HT1080 (cell line): ENCODE measurements at places on chromosomes 7 and 10. TPM values are rescaled to one million over a fixed set of nuclear protein-coding genes. Genes with fewer than 3 reads are reported as not detected.
A peak's percentile ranks its signal among the peaks of the same experiment; 100 is the strongest.

MEOX2 gene
- total RNA-seq, result not detected in 2 replicates

- peak; percentile 83 for DNase-seq
Measured at GRCh38 chr7:77409005-77409738, 7.0 kb downstream of the GSAP start.

DNA sequence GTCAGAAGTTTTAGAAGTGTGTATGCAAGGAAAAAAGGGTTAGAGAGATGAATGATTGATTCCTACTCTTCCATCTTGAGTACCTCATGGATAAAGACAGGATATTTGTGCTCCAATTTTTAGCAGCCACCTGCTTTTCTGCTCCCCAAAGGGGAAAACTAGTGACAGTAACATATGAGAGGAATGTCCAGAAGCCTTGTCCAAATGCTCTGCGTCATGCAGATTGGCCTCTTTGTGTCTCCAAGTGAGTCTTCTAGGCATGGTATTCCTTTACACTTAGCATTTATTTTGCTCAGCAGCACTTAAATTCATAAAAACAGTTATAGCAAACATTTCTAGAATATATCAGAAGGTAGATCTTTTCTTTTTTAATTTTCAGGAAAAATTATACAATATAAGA lies 306.8 kb downstream of the CNTNAP2 start:
- no peak for DNase-seq

DNA sequence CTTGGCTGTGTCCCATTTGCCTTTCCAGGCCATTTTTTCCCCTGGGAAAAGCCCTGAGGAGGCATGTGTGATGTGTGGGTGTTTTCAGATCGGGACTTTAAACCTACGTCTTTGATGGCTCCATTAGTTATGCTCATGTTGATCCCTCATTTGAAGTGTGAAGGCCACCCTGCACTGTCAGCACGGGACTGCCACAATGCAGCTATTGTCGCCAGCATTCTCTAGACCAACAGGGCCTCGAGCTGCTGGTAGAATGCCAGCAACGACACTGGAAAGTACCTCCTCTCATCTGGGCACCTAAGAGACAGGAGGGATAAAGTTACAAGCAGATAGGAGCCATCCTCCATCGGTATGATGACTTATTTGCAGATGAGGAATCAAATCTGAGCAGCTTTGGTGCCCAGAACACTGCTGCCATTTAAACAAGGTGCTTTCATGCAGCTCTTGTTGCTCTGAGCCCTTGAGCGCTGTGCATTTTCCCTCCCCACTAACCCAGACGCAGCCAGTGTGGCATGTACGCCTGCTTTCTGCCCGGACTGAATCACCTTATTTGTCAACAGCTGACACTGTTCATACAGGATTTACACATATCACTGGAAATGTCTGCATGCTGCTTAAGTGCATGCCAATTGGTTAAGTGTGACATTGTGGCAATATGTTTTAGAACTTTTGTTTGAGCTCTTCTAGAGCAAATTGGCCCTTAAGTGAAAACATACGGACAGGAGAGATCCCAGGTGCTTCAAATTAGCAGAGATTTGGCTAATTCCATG lies 175.0 kb upstream of the PITRM1 start:
- no peak for DNase-seq

DNA sequence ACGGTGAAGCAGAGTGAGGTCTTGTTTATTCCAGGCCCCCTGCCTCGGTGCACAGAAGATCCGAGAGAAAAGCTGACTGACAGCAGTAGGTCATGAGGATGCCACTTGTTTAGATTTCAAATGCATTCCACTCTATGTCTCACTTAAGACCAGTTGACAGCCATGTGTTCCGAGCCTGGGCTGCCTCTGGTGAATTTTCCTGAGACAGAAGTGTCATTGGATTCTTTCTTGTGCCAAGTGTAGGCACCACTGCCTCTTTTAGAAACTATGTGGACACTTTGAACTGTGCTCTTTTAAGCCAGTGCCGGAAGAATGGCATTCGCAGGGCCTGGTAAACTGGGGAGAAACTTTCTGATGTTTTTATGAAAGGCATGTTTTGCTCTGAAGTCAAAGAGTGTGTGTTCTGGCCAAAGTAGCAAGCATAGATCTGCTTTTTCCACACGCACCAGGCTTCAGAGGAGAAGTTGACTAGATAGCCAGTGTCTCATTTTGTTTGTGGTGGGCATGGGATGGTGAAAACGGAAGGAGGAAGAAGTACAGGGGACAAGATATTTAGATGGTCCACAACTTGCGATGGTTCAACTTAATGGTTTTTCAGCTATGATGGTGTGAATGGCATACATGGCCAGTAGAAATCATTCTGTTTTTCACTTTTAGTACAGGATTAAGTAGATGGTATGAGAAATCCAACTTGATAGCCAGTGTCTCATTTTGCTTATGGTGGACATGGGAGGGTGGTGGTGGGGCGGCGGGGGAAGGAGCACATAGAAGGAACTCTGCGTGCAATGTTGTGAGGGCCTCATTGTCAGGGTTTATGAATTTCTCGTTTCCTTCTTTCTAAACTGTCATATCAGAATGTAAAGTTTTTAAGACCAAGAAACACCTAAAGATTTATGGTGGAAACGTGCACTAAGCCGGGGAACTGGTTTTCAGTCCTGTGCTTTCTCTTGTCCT lies 41.5 kb downstream of the CYP17A1 start:
- no peak for DNase-seq

DNA sequence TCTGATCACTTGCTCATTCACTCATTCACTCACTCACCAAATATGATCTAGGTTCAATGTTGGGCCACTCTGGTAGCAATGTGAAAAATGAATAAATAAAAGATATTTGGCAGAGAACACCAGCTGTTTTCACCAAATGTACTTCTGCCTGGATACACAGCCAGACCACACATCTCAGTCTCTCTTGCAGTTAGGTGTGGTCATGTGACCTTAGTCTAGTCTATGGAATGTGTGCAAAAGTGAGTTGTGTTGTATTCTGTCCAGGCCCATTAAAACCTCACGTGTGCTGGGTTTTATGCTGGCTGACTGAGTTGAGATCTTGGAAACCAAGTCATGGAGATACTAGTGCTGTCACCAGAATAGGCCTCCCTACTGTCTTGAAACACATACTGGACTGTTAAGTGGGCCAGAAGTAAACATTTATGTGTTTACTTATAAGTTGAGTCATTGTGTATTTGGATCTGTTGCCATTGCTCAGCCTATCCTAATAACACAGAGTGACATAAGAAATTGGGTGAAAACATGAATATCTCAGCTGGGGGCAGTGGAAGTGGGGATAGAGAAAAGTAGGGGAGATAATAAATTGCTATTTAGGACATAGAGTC lies 145.5 kb downstream of the PTEN start:
- DNase-seq, result no peak

DNA sequence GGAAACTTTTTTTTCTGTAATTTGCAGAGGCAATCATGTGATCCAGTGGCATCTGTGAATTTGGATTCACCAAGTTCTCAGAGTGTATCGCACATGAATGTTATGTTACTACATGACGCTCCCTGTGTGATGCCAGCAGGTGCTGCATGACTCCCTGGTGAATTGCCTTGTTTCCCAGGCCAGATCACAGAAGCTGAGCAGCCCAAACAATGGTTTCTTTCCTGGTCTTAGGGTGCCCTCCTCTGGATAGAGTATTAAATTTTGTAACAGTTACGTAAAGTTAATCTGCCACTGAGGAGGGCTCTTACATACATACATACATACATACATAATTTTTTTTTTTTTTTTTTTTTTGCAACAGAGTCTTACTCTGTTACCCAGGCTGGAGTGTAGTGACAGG lies 3.6 kb downstream of the ZSCAN21 start:
- DNase-seq, result peak; percentile 76

DNA sequence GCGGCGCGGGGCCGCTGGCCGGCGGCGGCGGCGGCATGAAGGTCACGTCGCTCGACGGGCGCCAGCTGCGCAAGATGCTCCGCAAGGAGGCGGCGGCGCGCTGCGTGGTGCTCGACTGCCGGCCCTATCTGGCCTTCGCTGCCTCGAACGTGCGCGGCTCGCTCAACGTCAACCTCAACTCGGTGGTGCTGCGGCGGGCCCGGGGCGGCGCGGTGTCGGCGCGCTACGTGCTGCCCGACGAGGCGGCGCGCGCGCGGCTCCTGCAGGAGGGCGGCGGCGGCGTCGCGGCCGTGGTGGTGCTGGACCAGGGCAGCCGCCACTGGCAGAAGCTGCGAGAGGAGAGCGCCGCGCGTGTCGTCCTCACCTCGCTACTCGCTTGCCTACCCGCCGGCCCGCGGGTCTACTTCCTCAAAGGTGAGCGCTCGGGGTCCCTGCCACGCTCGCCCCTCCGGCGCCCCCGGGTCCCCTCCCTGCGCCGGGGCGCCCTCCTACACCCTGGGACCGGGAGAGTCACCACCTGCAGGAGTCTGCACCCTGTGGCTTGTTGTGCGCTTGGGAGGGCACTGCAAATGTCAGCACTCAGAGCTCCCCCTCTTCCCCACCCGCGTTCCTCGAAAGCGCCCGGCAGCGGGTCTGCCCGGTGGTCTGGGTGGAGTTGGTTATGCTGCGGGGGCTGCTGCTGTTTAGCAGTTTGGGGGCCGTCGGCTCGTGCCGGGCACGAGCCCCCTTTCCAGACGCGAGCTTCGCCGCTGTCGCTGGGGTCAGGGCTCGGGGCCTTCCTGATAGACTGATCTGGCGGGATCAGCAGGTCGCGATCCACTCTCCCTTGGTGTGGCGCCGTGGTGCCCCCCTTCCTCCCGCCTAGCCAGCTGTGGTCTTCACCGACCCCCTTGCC lies 627 bp downstream of the DUSP5 start:
- DNase-seq, result no peak

DNA sequence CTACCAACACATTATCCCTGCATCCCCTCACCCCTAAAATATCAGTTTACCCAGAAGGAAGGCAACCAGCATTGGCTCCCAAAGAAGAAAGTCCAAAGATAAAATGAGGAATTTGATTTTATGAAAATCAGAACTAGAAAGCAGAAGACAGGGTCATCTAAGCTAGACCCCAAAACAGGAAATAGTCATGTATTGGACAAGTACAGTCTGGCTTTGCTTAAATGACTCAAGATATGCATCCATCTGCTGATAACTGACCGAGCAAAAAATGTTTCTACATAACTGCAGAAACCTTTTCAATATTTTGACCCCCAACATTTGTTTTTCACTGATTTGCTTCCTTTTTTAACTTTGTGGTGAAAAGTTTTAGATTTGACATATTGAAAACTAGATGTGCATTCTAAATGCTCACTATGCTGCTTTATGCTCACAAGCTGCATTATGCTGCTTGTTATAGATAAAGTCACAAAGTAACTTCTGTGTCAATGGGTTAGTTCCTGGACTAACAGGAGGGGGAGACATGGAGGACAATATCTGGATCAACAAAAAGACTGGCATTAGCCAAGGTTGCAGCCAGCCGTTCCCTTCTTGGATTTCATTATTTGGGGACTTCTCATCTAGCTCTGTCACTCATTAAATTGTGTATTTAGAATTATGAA lies 227.0 kb downstream of the INHBA start:
- no peak for DNase-seq

OR6V1 gene
- total RNA-seq, result not detected in 2 replicates

GRCh38 chr10:59854571-59854970 lies 51.8 kb downstream of the CCDC6 start:
- DNase-seq, result no peak

DNA sequence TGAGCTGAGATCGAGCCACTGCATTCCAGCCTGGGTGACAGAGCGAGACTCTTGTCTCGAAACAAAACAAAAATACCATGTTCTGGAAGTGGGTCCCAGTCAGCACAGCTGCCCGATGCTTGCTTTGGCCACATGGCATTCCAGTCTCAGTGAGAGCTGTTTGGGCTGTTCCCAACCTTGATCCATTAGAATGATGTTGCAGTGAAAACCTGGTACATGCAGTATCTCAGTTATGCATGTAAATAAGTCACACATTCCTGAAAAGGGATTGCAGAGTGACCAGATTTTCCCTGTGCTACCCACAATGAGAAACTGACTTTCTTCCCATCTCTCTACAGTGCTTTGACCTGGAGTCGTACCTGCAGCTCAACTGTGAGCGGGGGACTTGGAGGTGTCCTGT lies 15.4 kb downstream of the ZMIZ2 start:
- no peak for DNase-seq

- DNase-seq, result no peak
Measured at GRCh38 chr10:110317866-110318850, 13.4 kb upstream of the SMNDC1 start.

ATOH7 gene
- not detected in 2 replicates for total RNA-seq

DNA sequence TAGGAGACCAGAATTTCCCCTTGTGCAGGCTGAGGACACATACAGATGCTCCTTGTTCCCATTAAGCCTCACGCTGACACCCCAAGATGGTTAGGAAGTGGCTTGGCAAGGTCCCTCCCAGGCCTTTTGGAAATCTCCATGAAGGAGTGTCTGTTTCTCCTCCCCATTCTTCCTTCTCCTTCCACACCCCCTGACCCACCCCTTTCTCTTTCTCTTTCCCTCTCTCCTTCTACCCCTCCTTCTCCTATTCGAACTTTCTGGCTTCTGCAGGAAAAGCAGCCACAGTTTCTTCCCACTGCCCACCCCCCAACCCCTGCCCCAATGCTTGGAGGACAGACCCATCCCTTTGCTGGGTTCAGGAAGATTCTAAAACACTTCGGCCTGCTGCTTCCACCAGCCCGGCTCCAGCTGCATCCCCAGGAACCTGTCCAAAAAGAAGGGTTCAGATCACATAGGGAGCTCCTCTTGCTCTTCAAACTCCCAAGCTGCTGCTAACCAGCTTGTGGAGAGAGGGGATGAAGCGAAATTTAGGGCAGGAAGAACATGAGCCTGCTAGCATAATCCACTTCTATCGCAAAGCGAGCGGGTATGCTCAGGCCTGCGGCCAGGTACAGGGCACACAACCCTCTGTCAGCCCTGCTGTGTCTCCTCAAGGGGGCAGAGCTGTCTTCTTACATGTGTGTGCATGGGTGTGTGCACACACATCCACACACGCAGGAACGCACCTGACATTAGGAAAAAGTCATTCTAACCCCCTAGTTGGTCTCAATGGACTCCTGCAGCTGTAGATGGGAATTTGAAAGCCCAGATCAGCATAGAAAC lies 80.4 kb downstream of the PPP1R3C start:
- no peak for DNase-seq

FZD1 gene
- 6.2 and 8.5 TPM in 2 replicates for total RNA-seq

CCL24 gene
- not detected in 2 replicates for total RNA-seq

DNA sequence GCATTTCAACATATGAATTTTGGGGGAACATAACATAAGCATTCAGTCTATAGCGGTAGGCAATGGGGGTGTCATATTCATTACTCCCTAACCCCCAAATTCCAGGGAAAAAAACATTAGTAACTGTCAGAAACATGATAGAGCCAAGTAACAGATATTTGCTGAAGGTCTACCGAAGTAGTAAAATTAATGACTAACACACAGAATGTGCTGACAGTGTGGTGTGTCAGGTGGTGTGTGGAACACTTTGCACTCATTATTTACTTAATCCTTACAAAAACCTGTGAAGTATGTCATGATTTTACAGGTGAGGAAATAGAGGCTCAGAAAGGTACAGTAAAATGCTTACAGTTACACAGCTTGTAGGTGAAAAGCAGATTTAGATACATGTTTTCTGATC lies 85.4 kb upstream of the RHOBTB1 start:
- DNase-seq, result no peak

PTPN20 gene
- total RNA-seq, result not detected in 2 replicates

DNA sequence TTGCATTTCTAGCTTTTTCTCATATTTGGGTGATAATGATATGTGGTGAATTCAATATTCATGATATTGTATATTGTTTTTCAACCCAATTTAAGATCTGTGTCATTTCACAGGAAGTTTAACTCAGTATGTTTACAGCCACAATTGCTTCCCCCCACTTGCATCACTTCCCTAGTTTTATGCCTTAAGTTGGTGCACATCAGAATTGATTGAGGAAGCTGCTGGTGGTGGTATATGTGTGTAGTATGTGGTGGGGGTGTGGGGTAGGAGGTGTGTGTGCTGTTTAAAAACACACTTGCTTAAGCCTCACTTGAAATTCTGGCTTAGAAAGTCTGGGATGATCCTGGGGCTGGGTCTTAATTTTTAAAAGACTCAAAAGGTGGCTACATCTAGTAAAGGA lies 245.1 kb upstream of the AOAH start:
- DNase-seq, result no peak

C7orf33 gene
- total RNA-seq, result not detected in 2 replicates
